OCI-LY7 (cell line): ENCODE measurements at places on chromosomes 12 and 14.

DNA sequence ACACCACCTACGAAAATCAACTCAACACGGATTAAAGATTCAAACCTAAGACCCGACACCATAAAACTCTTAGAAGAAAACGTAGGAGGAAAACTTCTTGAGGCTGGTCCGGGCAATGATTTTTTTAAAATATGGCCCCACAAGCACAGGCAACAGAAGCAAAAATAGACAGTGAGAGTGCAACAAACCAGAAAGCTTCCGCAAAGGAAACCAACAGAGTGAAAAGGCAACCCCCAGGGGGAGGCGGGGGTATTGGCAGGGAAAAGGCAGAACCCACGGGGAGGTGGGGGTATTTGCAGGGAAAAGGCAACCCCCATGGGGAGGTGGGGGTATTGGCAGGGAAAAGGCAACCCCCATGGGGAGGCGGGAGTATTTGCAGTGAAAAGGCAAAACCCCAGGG, 20.5 kb upstream of the FBRSL1 start:
- DNase-seq, result no peak

DNA sequence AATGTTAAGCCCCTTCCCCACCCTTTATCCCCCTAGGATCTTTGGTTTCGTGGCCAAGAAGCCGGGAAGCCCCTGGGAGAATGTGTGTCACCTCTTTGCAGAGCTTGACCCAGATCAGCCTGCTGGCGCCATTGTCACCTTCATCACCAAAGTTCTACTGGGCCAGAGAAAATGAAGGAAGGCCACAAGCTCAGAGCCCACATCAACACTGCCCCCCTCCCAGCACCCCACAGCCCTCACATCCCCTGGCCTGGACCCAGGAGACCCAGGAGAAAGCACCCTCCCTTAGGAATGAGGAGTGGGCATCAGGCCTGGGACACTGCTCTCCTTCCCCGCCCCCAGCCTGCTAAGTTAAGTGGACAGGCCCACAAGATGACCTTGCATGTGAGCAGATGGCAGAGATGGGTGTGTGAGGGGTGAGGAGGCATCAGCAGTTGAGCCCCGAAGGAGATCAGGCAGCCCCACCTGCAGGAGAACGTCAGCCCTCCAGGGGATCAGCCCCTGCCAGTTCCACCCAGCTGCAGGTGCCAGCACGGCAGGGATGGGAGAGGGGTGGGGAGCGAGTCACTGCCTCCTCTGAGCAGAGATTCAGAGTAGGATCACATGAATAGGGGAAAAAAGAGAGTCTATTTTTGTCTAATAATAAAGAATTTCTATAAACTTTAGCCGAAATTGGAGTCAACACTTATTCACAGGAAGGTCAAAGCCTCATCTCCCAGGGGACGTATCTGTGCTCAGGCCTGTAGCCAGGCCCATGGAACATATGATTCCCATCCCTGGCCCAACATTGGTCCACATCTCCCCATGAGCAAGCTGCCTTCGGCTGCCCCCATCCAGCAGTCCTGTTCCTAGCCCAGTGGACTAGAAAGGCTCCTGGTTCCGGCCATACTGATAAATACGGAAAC, 14.1 kb downstream of the TNS2 start:
- DNase-seq, result no peak

DNA sequence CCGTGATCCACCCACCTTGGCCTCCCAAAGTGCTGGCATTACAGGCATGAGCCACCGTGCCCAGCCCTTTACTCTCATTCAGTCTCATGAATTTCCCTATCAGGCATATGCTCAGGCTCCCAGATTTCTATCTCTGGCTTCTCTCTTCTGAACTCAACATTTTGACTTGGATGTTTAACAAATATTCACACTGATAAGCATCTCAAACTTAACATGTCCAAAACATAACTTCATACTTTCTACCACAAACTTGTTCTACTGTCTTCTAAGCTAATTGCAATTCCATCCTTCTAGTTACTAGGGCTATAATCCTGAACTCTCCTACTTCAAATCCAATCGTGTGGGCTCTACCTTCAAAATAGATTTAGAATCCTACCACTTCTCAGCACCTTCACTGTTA, 73.9 kb upstream of the PAWR start:
- DNase-seq, result no peak

GRCh38 chr12:118166946-118167345, 31.0 kb downstream of the PEBP1 start:
- peak; percentile 6 for DNase-seq
